Activated CD4-positive, CD25-positive, alpha-beta regulatory T cell treated with anti-CD3 and anti-CD28 coated beads, Interleukin-2, amount 50 U/mL, for 16 hours (primary cell): ENCODE measurements at places on chromosomes 7 and 10.

DNA sequence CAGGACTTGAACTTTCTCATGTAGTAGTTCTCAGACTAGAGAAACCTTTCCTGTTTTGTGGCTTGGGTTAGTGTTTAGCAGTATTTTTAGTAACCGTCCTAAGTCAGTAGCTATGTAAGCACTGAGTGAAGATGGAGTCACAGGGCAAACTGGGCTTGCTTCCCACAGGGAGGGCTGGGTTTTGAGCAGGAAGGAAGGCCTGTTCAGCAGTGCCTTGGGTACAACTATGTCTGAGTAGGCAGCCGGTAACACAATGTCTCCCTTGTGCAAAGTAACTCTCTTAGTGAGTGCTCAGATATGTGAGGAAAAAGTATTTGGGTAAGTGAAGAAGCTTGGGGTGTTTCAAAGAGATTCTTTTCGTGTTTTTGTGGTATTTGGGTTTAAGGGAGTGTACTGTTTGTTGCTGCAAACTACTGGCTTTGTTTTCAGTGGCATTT lies 96.4 kb downstream of the CCSER2 start:
- DNase-seq = no peak

GRCh38 chr10:79050896-79051555 lies 17.7 kb upstream of the ZMIZ1 start:
- DNase-seq = no peak

DNA sequence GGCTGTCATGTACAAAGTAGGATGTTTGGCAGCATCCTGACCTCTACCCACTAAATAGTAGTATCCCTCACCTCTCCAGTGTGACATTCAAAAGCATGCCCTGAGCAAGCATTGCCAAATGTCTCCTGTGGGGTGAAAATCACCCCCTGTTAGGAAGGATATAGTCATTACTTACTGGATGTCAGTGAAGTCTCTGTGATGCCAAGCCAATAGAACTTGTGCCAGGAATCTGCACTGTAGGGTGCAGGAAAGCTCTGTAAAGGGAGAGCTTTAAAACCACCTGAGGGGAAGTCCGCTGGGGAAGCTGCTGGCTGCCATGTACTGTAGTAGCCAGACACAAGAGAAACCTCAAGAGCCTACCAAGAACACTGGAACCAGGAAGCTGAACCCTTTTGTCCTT lies 170.7 kb upstream of the DKK1 start:
- DNase-seq = no peak

GRCh38 chr10:18195060-18195799 lies 55.0 kb downstream of the CACNB2 start:
- DNase-seq = no peak
